ENCODE measurements at places on chromosomes 7 and 10. TPM values are rescaled to one million over a fixed set of nuclear protein-coding genes. Genes with fewer than 3 reads are reported as not detected.

DNA sequence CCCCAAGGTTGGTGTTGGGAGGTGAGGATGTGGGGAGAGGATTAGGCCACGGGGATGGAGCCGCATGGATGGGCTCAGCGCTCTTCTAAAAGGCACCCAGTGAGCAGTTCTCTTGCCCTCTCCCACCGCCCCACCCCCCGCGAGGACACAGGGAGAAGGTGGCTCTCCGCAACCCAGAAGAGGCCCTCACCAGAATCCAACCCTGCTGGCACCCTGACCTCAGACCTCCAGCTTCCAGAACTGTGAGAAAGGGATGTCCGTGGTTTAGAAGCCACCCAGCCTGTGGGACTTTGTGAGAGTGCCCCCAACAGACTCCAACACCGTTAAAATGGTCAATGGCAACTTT, 242.8 kb upstream of the PPP2R2D start:
- no peak for DNase-seq

DNA sequence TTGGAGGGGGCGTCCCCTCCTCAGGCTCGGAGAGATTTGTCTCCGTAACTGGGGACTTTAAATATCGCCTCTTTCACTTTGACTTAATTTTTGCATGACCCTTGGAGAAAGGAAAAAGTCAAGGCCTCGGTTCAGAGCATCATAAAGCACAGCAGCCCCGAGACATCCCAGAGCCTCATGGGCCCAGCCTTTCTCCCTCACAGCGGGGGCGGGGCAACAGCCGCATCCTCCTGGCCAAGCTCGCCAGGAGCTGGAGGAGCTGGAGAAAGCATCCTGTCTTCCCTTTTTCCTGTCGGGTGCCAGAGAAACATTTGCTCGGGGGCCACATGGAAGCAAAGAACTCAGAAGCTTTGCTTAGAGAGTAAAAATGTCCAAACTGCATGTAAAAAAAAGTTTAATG, 43.6 kb upstream of the DPYSL4 start:
- DNase-seq: no peak

Gene C10orf53
- not detected for total RNA-seq

- no peak for DNase-seq
These were observed 69.4 kb downstream of the EBF3 start for GRCh38 chr10:129894698-129895097.

Gene HOXA7
- total RNA-seq: not detected

- no peak for DNase-seq
These were observed 136.8 kb downstream of the KLF6 start for GRCh38 chr10:3648170-3648569.

- DNase-seq: no peak
These were observed 39.3 kb downstream of the SEC23IP start for GRCh38 chr10:119931871-119932270.

DNA sequence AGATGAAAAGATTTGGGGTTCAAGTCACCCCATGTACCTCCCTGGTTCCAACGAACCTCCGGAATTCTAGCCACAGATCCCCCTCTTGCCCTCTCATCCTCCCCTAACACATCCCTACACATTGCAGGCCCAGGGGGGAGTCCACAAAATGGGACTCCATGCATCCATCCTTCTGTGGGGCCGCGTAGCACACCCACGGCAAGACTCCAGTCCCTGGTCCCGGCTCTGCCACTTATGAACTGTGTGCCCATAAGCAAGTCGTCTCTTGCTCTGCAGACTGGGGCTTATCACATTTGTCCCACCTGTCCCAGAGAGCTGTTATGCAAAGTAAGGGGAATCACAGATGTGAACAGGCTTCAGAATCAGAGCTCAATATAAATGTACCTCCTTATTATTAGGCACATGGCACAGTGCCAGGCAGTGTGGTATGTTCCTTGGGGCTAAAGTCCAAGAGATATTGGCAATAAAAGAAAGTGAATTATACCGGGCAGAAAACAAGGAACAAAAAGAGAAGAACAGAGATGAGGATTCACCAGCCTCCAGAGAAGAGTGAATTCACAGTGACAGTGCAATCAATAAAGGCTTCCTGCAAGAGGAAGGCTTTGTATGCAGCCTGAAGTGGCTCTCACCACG, 73.9 kb downstream of the KCNMA1 start:
- no peak for DNase-seq

Gene GPER1
- total RNA-seq: not detected

DNA sequence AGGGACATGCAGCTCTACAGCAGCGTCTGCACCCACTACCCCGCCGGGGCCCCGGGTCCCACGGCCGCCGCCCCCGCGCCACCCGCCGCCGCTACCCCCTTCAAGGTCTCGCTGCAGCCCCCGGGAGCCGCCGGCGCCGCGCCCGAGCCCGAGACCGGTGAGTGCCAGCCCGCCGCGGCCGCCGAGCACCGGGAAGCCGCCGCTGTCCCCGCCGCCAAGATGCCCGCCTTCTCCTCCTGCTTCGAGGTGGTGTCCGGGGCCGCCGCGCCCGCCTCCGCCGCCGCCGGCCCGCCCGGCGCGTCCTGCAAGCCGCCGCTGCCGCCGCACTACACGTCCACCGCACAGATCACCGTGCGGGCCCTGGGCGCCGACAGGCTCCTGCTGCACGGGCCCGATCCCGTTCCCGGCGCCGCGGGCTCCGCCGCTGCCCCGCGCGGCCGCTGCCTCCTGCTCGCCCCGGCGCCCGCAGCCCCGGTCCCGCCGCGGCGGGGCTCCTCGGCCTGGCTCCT, 631 bp downstream of the OTUD1 start:
- DNase-seq: peak; percentile 41

GRCh38 chr7:64793106-64793755, 997 bp upstream of the ZNF138 start:
- DNase-seq: no peak

DNA sequence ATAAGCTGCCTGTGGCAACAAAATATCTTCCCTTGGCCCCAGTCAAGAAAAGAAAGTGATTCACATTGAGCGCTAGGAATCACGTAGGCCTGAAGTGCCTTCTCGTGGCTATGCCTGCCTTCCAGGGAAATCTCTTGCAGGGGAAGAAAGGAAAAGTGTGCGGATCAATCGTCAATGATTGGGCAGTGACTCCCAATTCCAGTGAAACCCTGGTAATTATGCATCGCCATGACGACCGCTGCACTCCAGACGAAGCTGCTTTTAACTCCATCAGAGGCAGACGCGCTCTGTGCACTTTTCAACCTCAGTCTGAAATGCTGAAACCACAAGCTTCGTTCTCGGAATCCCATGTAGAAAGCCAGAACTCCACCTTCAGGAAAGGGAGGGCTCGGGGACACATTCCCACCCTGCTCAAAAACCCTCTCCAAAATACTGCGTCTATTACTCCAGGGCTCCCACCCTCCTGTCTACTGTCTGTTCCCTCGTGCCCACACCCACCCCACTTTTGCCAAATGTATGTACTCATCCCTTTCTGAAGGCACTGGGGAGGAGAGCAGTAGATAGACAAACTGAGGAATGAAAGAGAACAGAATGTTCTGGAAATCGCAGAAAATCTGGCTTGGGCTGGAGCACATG, 24.2 kb upstream of the PRKAG2 start:
- DNase-seq: no peak

Gene ZNF33B
- total RNA-seq: 13.9 TPM

DNA sequence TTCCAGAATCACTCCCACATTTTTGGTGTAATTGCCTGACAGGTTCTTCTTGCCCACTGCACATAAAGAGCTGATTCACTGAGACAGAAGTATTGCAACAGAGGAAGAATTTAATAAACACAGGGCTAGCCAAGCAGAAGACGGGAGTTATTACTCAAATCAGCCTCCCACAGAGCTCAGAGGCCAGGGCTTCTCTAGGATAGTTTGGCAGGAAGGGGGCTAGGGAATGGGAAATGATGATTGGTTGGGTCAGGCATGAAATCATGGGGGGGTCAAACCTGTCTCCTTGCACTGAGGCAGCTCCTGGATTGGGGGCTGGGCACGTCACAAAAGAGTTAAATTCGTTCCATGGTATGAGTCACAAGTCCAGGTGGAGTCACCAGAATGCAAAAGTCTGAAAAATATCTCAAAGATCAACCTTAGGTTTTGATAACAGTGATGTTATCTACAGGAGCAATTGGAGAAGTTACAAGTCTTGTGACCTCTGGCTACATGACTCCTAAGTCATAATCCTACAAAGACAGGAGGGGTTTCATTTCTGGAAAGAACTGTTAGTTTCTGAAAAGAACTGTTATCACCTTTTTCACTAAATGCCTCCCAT, 30.2 kb upstream of the ERCC6 start:
- DNase-seq: no peak

DNA sequence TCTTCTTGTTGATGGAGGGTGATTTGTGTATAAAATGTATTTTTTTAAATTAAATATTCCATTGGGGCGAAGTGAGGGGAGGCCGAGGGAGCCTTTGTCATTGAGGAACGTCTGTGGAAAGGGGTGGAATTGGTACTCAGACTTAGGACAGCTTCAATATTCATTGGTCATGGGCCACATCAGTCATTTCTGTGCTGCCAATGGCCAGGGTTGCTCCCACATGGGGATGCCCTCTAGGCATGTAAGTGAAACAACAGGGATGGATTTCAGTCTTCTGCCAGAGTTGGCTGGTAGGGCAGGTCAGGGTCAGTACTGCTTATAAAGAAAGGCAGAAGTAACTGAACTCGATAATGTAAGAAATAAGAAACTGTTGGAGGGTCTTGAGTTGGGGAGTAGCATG, 47.2 kb downstream of the NEURL1 start:
- DNase-seq: no peak

DNA sequence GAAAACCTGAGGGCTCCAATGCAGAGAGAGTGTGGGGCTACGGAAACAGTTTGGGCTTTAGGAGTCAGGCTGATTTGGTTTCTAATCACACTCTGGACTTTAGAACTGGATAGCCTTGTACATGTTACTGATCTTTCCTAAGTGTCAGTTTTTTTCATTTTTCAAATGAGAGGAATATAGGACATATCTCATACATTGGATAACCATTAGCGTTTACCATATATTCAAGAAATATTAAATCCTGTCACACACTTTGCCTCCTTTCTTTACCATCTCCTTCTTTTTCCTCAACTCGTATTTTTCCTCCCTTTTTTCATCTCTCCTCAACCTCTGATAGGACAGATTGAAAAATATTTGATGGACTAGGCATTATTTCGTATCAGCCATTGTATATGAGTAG, 885.7 kb downstream of the LRMDA start:
- DNase-seq: no peak

DNA sequence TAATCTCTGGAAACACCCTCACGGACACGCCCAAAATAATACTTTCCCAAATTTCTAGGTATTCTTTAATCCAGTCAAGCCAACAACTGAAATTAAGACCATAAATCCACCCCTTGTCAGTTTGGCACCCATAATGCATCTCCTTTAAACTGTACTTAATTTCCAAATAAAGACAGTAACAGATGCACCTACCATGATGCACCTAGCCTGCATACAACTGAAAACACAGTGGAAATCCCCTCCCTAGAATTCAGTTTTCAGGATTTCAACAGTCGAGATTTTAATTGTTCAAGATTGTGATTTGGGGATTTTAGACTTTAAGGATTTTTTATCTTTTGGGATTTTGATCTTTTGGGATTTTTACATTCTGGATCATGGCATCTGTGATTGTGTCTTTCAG, 17.1 kb downstream of the STK17A start:
- no peak for DNase-seq

DNA sequence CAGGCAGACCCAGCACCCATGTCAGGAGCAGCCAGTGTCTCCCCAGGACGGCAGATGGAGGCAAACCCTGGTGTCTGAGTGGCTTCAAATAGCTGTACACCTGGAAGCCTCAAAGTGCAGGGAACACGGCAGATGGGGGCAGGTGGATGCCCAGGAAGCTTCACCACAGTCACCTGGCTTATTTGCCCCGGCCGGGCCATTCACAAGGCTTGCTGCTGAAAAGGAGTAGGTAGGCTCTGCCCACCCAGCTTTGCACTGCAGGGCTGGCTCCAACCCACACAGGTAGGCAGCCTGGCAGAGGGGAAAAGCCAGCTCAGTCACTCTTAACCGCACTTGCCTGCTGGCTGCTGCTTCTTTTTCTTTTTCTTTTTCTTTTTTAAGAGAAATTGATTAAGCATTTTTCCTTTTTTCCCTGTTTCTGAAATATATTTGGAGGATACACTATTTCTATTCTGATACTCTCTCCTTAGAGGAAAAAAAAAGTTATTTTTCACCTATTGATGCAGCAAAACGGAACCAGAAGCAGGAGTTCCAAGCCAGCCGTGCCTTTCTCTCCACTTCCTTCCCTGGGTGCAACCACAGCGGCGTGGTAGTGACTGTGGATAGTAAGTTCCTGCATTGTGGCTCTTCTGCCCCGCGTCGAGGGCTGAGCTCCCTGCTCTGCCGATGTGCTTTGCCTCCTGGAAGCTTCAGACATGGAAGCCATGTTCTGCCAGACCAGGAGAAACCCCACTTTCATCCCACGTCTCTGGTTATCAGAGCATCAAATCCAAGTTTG, 118.3 kb downstream of the KLF6 start:
- no peak for DNase-seq

Gene RAB19
- total RNA-seq: 0.31 TPM

Gene PLAU
- total RNA-seq: 4.4 TPM

Gene SLC26A5
- total RNA-seq: not detected

DNA sequence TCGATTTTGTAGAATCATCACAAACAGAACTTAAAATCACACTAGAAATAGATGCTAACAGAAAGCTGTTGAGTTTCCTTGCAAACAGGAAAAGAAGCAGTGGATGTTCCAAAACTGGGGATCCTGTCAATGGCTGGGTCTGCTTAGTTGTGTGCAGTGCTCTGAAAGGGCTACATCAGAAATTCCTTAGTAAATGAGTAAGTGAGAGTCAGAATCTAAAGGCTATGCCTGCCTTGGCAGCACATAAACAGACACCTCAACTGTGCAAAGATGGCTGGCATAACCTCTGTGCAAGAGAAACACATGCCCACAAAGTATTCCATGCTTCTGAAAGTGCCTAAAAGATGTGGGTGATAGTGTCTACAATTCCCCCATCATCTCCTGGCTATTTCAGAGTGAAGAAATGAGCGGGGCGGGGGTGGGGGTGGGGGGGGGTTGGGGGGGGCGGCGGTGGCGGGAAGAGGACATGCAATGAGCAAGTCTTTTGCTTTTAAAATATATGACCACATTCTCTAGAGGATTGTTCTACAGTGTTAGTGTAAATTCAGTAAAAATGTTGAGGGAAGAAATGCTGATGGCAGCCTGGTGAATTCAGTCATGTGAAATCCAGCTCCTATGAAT, 138.1 kb upstream of the LAMB4 start:
- DNase-seq: no peak

Gene UCN3
- total RNA-seq: not detected

Gene STARD3NL
- 43.4 TPM for total RNA-seq

Gene SFTPA1
- total RNA-seq: 5.2 TPM

Gene FAM24B
- total RNA-seq: 5.9 TPM

Gene CNOT4
- total RNA-seq: 21.6 TPM

GRCh38 chr10:28668363-28669226, 8.7 kb upstream of the BAMBI start:
- DNase-seq: peak; percentile 48

Gene GIMAP5
- 0.51 TPM for total RNA-seq

DNA sequence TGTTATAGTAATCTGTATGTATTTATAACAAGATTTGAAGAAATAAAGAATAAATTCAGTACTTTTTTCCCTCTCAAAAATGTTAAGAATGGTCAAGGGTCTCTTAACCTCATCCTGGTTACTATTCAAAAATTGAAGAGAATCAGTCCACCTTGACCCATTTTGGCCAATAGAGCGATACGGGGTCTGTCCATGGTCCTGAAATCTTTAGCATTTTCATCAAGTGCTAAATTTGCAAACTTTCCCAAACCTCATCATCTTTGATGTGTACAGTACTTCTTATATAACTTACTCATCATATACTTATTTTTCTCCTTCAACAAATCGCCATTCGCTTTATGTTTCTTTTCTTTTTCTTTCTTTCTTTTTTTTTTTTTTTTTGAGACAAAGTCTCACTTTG, 23.6 kb downstream of the TMEM178B start:
- DNase-seq: peak; percentile 31

All from K562 (cell line).